ENCODE measurements at places on chromosomes 5 and 9. TPM values are rescaled to one million over a fixed set of nuclear protein-coding genes. Genes with fewer than 3 reads are reported as not detected.

Gene NOXA1
- total RNA-seq, result 2.0 TPM

Gene CAVIN4
- 11.8 TPM for total RNA-seq

Gene APBA1
- 34.2 TPM for total RNA-seq

Gene CAMSAP1
- 130 TPM for total RNA-seq

Gene DENND1A
- total RNA-seq, result 16.7 TPM

Measured in temporal lobe (tissue), 4 donors.